Caco-2 (cell line): ENCODE measurements at places on chromosomes 2 and 18. TPM values are rescaled to one million over a fixed set of nuclear protein-coding genes. Genes with fewer than 3 reads are reported as not detected.

HOXD12 gene
- not detected in 2 replicates for total RNA-seq

POTEE gene
- 7.6 and 8.0 TPM in 2 replicates for total RNA-seq

DNA sequence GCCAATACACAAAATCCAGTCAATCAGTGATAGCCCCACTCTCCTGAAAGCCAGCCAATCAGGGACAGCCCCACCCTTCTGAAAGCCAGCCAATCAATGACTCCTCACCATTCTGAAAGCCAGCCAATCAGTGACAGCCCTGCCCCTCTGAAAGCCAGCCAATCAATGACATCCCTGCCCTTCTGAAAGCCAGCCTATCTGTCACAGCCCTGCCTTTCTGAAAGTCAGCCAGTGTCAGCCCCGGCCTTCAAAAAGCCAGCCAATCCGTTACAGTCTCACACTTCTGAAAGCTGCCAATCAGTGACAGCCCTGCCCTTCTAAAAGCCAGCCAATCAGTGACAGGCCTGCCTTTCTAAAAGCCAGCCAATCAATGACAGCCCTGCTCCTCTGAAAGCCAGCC, 95.9 kb upstream of the HDAC4 start:
- DNase-seq: no peak

GRCh38 chr2:218010140-218010983, 7.6 kb upstream of the TNS1 start:
- DNase-seq: peak; percentile 83
